GM12878 (cell line): ENCODE measurements at places on chromosomes 7 and 10. TPM values are rescaled to one million over a fixed set of nuclear protein-coding genes. Genes with fewer than 3 reads are reported as not detected.
A peak's percentile ranks its signal among the peaks of the same experiment; 100 is the strongest.

ZNF22 gene
- 31.1 and 34.7 TPM in 2 replicates for total RNA-seq

ITIH5 gene
- 0.05 and 0.21 TPM in 2 replicates for total RNA-seq

ZNF398 gene
- total RNA-seq = 12.9 and 15.3 TPM in 2 replicates

PNLIP gene
- 1.1 and 2.4 TPM in 2 replicates for total RNA-seq

SUMF2 gene
- total RNA-seq = 102 and 103 TPM in 2 replicates

LIMK1 gene
- 55.8 and 59.4 TPM in 2 replicates for total RNA-seq

FGFBP3 gene
- 0.35 and 0.41 TPM in 2 replicates for total RNA-seq

SMO gene
- 9.6 and 11.2 TPM in 2 replicates for total RNA-seq

UCMA gene
- not detected in 2 replicates for total RNA-seq

OR6V1 gene
- total RNA-seq = not detected in 2 replicates

DNA sequence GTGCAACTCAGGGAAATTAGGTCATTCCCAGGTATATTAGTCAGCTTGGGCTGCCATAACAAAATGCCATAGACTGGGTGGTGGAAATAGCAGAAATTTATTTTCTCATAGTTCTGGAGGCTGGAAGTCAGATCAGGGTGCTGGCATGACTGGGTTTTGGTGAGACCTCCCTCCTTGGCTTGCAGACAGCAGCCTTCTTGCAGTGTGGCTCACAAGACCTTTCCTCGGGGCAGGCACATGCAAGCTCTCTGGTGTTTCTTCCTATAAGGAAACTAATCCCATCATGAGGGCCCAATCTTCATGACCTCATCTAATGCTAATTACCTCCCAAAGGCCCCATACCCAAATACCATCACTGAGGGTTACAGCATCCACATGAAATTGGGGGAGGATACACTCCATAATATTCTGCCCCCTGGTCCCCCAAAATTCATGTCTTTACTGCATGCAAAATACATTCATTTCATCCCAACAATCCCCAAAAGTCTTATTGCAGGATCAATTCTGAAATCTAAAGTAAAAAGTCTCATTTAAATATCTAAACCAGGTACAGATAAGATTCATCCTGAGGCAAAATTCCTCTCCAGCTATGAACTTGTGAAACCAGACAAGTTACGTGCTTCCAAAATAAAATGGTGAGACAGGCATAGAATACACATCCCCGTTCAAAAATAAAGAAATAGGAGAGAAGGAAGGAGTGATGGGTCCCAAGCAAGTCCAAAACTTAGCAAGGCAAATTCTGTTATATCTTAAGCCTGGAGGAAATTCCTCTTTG, 17.4 kb upstream of the CBLL1 start:
- no peaks in the 10 kb centered on the region for H3K27me3 ChIP-seq
- H3K27ac ChIP-seq = no peak overlapping the region
- no peaks in the 10 kb centered on the region for H3K4me1 ChIP-seq
- DNase-seq = no peak
- H3K36me3 ChIP-seq = no peaks in the 10 kb centered on the region

- H3K36me3 ChIP-seq = no peaks in the 10 kb centered on the region
- no peak overlapping the region for H3K4me3 ChIP-seq
- DNase-seq = no peak
- no peaks in the 10 kb centered on the region for H3K27me3 ChIP-seq
- no peak overlapping the region for H3K27ac ChIP-seq
- no peaks in the 10 kb centered on the region for H3K4me1 ChIP-seq
Observed at GRCh38 chr10:85620807-85621206, 745.8 kb downstream of the GRID1 start.

GRCh38 chr7:51700593-51701215, 384.1 kb upstream of the COBL start:
- no peak overlapping the region for H3K4me3 ChIP-seq
- DNase-seq = no peak
- no peak overlapping the region for H3K27ac ChIP-seq
- no peaks in the 10 kb centered on the region for H3K36me3 ChIP-seq
- H3K27me3 ChIP-seq = no peaks in the 10 kb centered on the region

DNA sequence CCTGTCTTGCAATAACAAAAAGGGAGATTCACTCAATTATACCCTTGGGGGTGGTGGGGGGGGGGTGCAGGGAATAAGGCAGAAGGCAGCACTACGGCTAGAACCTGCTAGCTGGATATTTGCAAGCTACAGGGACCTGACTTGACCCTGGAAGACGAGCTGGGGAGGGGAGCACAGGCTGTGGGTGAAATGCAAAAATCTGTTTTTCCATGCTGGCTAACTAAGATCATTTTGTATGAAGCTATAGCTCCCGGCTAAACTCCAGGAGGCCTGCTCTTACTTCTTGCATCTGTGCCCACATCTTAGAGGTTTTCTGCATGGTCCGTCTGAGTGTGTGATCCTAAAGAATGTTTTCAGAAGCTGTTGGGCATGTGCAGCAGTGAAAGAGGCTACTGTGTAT, 106.6 kb downstream of the EBLN1 start:
- no peak overlapping the region for H3K27ac ChIP-seq
- no peaks in the 10 kb centered on the region for H3K4me1 ChIP-seq
- H3K4me3 ChIP-seq = no peak overlapping the region
- no peak for DNase-seq
- no peaks in the 10 kb centered on the region for H3K27me3 ChIP-seq

DNA sequence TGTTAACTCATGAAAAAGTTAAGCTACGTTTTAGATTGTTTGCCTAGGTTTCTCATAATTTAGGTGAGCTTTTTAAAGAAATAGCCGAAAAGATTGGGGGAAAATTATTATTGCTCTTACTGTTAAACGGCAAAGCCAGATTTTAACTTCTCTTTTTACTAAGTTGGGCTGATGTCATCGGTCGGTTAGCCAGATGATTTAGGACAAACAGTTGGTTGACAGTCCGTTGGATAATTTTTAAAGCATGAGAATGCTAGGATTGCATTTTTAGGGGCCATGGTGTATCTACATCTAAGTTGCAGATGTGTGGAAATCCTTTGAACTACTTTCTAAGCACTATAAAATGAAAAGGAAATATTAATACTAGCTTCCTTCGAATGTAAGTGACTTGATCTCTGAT, 280.9 kb upstream of the AKR1E2 start:
- H3K4me3 ChIP-seq = no peak overlapping the region
- H3K4me1 ChIP-seq = no peaks in the 10 kb centered on the region
- H3K36me3 ChIP-seq = no peaks in the 10 kb centered on the region
- no peak overlapping the region for H3K27ac ChIP-seq
- DNase-seq = no peak

DNA sequence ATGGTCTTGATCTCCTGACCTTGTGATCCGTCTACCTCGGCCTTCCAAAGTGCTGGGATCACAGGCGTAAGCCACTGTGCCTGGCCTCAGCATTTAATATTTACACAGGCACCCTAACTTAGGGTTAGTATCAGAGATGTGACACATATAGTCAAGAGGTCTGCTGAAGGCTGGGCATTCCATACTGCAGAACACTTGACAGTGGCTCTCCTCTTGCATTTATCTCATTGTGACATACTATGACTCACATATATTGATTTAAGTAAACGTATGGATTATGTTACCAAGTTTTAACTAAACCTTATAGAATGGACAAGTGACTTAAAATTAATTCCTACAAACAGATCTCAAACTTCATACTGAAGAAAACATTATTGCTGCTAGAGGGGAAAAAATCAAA, 36.6 kb downstream of the BRAF start:
- no peaks in the 10 kb centered on the region for H3K27me3 ChIP-seq
- peaks cover 17% of the 10 kb centered on the region for H3K4me1 ChIP-seq
- H3K27ac ChIP-seq = no peak overlapping the region
- DNase-seq = no peak

DNA sequence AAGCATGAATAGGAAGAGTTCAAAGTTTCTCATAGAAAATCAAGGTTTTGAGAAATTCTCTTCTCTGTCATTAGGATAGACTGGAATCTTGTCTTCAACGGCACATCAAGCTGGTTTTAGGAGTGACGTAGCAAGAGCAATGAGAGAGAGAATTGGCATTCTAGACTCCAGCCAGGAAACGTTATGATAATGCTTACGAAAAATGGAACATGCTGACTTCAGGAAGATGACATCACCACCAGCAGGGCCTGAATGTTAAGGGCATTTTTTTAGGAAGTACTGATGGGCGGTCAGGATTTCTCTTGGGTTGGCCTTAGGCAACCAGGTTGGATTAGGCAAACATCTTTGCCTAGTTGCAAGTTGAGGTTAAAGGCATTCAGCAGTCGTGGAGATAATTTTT, 213.2 kb upstream of the CTBP2 start:
- no peak for DNase-seq
- no peaks in the 10 kb centered on the region for H3K27me3 ChIP-seq
- no peak overlapping the region for H3K4me3 ChIP-seq
- H3K27ac ChIP-seq = no peak overlapping the region
- no peaks in the 10 kb centered on the region for H3K4me1 ChIP-seq

DNA sequence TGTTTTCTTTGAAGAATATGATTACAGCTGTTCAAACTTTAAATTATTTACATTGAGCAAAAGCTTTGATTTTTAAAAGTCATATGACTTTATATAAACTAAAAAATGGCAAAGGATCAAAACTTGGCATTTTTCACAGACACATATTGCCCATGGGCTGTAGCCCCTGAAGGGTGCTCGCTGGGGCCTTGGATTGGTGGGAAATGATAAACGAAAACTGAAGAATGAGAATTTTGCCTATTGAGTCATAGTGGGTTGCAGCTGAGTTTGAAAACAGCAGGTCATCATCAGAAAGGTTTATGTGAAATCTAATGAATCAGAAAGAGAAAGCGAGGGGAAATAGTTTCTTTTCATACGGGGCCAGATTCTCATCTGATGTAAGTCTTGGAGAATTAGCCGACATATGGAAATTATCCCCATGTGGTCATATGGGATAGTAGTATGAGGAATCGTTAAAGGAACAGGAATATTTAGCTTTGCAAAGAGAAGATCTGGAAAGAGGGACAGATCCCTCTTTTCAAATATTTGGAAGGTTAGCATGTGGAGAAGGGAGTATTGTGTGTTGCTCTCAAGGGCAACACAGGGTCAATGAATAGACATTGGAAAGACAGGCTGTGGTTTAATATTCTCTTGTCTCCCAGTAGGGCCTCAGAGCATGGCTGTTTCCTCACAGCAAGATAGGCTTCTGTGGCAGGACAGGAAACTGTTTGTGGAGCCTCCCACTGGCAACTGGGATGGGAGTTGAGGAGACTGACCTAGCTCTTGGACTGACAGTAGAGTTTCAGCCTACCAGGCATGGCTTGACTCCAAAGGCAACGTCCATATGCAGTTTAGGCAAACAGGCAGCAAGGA, 119.0 kb downstream of the FZD1 start:
- DNase-seq = no peak
- H3K36me3 ChIP-seq = no peaks in the 10 kb centered on the region
- H3K27me3 ChIP-seq = no peaks in the 10 kb centered on the region

- H3K4me3 ChIP-seq = no peak overlapping the region
- no peaks in the 10 kb centered on the region for H3K27me3 ChIP-seq
- H3K36me3 ChIP-seq = no peaks in the 10 kb centered on the region
- peak; percentile 51 for DNase-seq
- H3K4me1 ChIP-seq = no peaks in the 10 kb centered on the region
Observed at GRCh38 chr7:102874166-102874829, 38.5 kb upstream of the LRRC17 start.

- H3K27ac ChIP-seq = no peak overlapping the region
- H3K4me1 ChIP-seq = no peaks in the 10 kb centered on the region
- DNase-seq = no peak
- no peak overlapping the region for H3K4me3 ChIP-seq
- no peaks in the 10 kb centered on the region for H3K36me3 ChIP-seq
Observed at GRCh38 chr7:28885771-28886170, 72.4 kb downstream of the TRIL start.

GRCh38 chr10:12960334-12960898, 41.1 kb downstream of the CCDC3 start:
- no peak overlapping the region for H3K4me3 ChIP-seq
- no peak for DNase-seq
- no peaks in the 10 kb centered on the region; the same call in 1 of the 2 replicates for H3K27me3 ChIP-seq
- H3K4me1 ChIP-seq = no peaks in the 10 kb centered on the region
- no peak overlapping the region for H3K27ac ChIP-seq

DNA sequence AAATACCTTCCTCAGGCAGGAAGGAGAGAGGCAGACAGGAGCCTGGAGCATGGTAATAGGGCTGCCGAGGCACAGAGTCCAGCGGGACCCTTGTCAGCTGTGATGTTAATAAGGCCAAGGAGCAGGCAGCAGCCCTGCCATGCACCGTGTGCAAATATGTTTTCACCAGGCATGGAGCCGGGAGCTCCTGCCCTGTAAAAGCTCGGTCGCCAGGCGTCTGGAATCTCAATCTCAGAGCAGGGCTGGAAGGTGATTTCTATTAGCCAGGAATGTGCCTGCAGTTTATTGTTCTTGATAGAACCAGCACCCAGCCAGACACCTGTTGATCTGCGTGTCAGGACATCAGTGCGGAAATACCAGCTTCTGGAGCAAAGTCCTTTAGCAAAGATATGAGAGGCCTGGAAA, 469.8 kb downstream of the GLRX3 start:
- H3K27ac ChIP-seq = no peak overlapping the region
- no peak for DNase-seq
- H3K27me3 ChIP-seq = no peaks in the 10 kb centered on the region
- H3K4me3 ChIP-seq = no peak overlapping the region

GRCh38 chr7:137120690-137121089, 222.8 kb downstream of the PTN start:
- H3K4me3 ChIP-seq = no peak overlapping the region
- no peaks in the 10 kb centered on the region for H3K36me3 ChIP-seq
- H3K27ac ChIP-seq = no peak overlapping the region
- DNase-seq = peak; percentile 12

DNA sequence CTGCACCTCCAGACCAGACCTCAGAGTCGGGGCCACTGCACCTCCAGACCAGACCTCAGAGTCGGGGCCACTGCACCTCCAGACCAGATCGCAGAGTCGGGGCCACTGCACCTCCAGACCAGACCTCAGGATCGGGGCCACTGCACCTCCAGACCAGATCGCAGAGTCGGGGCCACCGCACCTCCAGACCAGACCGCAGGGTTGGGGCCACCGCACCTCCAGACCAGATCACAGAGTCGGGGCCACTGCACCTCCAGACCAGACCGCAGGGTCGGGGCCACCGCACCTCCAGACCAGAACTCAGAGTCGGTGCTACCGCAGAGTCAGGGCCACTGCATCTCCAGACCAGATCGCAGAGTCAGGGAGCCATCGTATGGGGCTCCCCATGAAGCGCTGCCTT, 105.9 kb downstream of the ACTR3B start:
- no peak for DNase-seq
- no peaks in the 10 kb centered on the region; the same call in 1 of the 2 replicates for H3K36me3 ChIP-seq
- no peaks in the 10 kb centered on the region for H3K4me1 ChIP-seq
- no peaks in the 10 kb centered on the region for H3K27me3 ChIP-seq
- H3K27ac ChIP-seq = no peak overlapping the region

DNA sequence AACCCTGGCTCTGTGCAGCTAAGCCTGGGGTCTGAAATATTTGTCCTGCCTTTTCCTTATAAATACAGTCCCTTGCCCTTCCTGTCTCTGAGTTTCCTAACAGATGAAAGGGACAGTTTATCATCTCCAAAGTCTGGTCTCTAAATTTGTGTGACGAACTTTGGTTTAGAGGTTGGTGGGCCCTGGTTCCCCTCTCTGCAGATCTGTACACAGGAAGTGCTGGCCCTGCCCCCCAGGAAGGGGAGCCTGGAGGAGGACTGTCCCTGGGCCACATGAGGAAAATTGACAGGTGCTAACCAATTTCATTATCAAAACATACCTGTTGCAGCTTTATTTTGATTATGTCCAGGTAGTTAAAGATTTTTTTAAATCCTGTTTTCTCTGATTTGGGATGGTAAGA, 34.5 kb downstream of the PPP2R2D start:
- no peaks in the 10 kb centered on the region for H3K4me1 ChIP-seq
- peaks cover 13% of the 10 kb centered on the region for H3K36me3 ChIP-seq
- no peak overlapping the region; the same call in 1 of the 2 replicates for H3K27ac ChIP-seq
- H3K27me3 ChIP-seq = no peaks in the 10 kb centered on the region
